NCI-H1105 (cell line): ENCODE measurements at places on chromosomes 12 and 14.

DNA sequence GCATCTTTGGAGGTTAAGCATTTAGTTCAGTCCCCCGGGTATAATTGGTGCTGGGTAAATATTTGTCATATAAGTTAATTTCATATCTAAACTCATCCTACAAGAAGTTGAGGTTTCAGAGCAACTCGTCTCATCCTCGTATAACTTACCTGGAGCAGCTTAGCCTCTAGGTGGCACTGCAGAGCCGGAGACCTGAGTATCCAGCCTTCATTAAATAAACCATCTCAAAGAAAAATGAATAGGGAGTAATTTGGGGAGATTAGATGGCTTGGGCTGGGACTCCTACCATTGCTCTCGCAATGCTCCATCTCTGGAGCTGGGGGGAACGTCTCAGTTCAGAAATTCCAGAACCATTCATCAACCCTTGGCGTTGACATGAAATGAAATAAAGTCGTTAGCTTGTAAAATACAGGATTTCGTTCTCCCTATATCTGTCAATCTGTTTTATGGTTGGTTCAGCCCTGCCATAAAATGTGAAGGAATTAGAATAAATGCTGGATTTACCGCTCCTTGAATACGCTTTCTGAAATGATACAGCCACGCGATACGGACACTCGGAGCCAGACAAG lies 122.9 kb upstream of the TMEM132D start:
- peak; percentile 57 for DNase-seq

- DNase-seq: no peak
These were observed 63.2 kb upstream of the LTA4H start for GRCh38 chr12:96098631-96099030.

DNA sequence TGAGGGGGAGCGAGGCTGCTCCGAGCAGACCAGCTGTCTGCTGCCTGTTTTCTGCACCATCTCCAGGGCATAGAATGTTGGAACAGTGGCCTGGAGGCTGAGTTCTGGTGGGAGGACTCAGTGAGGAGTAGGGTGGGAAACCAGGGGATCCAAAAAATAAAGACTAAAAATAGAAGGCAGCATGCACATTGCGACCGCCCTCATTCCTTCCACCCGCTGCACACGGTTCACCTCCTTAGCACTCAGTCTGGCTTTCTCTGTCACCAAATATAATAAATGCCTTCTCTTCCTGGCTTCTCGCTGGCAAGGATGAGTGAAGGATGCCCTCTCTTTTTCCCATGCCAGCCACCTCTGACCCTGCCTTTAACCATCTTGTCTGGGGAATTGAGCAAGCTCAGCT lies 146.2 kb downstream of the AACS start:
- no peak for DNase-seq

- peak; percentile 93 for DNase-seq
These were observed 163.4 kb downstream of the GARIN6 start for GRCh38 chr12:99810718-99811593.

DNA sequence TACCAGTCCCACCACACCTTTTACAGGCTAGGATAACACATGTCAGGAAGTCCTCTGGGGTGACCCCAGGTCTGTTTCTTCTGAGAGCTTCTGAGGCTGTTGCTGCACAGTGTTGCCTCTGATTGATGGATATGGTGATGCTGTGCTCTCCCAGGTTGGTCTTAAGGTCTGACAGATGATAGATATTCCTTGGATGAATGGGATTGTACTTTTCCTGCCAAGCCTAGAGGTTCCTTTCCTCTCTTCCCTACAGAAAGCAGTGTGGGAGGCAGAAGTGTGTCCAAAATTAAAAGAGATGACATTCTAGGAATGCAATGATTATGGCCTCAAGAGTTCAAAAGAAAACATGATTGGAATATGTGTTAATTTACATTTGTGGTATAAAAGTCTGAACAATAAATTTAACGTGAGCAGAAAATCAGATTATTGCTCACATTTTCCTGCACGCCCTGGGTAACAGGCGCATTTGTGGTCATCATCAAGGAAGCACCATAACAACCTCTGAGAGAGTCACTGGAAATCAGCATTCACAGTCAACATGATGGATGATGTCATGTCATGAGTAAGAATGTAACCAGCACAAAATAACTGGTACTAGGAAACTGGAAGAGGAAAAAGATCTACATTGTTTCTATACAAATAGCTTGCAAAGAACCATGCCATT lies 73.7 kb downstream of the BBS10 start:
- no peak for DNase-seq

GRCh38 chr12:71947645-71948105 lies 9.0 kb downstream of the TPH2 start:
- DNase-seq: peak; percentile 98

DNA sequence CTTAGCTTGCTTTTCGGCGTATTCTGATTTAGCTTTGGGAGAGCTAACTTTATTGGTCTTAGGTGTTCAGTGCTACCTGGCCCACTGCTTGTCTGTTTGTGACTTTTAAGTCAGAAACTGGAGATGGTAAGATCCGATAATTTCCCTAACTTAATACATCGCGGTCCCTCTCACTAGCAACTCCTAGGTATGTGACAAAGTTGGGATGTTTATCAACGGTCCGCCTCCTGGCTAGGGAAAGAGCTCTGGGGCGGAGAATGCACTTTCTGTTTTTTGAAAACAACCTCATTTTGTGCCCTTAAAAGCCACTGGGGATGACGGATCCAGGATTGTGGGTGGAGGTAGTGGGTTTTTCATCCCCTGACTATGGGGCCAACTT lies 1.2 kb downstream of the CDKN1B start:
- no peak for DNase-seq
